ENCODE measurements at places on chromosomes 2 and 18. TPM values are rescaled to one million over a fixed set of nuclear protein-coding genes. Genes with fewer than 3 reads are reported as not detected.

Gene VWC2L
- total RNA-seq, result not detected

Gene PARD3B
- 12.3 TPM for total RNA-seq

Gene MARCHF7
- 116 TPM for total RNA-seq

DNA sequence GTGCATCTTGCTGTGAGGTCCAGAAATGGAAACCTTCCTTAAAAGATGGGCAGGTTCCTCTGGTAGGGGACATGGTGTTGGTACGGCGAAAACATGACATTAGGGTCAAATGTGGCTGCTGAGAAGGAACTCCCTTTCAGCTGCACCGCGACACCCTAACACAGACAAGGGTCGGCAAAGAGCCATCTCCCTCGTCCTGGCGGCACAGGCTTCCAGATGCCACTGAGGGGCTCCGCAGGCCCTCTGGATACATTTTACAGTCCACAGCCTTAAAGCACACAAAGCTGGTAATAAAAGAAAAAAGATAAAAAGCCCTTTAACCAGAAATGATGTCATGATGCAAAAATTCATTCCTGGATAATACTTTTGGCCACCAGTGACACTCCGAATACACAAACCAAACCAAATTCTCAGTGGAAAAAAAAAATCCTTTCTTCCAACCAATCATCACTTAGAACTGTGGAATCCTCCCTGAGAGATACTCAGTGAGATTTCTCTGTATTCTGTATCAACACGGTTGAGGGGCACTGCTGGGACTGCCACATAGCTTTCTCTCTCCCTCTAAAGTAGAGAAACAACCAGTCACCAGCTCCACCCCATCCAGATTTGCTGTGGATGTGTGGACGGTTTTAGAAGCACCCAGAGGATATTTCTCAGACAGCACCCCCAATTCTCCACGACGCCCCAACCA is 174.8 kb downstream of the HDAC4 start:
- H3K4me3 ChIP-seq, result no peak overlapping the region
- H3K36me3 ChIP-seq, result no peaks in the 10 kb centered on the region
- peaks cover 70% of the 10 kb centered on the region for H3K4me1 ChIP-seq
- H3K27me3 ChIP-seq, result no peaks in the 10 kb centered on the region
- DNase-seq, result no peak
- H3K27ac ChIP-seq, result peak overlapping the region; percentile 76

Measured in vagina (tissue), 2 donors.